ENCODE measurements at places on chromosomes 2 and 18.

DNA sequence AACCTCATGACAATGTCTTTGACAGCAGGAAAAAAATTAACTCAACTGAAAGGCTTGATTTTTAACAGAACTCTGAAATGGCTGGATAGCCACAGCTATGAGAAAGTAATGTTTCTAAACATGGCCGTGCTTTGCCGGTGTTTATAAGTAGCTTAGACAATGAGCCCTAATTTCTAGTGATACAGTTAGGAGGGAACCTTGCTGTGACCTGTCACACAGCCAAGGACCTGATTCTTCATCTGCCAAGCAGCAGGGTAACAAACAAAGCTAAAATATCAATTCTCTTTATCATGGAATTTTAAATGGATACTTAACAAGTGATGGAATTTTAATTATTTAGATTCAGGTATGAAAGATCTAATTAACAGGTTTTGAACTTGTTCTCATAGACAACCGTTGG is 24.3 kb upstream of the DYNC2LI1 start:
- DNase-seq: no peak

- peak; percentile 76 for DNase-seq
These were observed 37.5 kb upstream of the SLC38A11 start for GRCh38 chr2:164992818-164993217.

- no peak for DNase-seq
These were observed 244.9 kb downstream of the IRS1 start for GRCh38 chr2:226554701-226555100.

DNA sequence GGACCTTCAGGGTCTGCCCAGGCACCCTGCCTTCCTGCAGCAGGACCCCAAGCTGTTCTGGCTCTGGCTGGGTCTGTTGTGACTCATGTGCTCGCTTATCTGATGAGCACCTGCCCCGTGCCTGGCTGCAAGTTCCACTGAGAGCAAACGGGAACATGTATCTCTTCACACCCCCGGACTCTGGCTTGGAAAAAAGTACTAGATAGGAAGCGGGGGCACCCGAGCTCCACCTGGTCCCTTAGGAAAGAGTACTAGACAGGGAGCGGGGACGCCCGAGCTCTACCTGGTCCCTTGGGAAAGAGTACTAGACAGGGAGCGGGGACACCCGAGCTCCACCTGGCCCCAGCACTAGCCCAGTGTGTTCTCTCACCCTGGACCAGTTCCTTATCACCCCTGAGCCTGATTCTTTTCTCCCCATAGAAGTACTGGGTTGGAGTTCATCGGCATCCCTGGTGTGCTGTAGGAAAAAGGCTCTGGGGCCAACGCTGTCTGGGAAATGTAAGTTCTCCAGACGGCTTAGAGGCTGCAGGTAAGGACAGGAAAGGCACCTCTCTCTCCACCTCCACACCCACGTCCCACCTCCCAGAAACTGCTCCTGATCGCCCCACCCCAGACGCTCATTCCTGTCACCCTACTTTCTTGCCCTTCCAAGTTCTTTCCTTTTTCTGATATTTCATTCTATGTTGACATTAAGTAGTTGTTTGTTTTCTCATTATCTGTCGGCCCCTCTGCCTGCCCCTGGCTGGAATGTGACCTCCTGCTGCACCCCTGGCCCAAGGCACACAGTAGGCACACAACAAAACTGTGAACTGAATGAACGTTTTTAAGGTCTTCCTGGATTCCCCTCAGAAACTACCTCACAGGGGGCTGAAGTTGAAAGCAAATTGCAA is 40.2 kb downstream of the HDAC4 start:
- no peak for DNase-seq

- DNase-seq: no peak
These were observed 24.7 kb upstream of the ARL4C start for GRCh38 chr2:234521536-234521935.

DNA sequence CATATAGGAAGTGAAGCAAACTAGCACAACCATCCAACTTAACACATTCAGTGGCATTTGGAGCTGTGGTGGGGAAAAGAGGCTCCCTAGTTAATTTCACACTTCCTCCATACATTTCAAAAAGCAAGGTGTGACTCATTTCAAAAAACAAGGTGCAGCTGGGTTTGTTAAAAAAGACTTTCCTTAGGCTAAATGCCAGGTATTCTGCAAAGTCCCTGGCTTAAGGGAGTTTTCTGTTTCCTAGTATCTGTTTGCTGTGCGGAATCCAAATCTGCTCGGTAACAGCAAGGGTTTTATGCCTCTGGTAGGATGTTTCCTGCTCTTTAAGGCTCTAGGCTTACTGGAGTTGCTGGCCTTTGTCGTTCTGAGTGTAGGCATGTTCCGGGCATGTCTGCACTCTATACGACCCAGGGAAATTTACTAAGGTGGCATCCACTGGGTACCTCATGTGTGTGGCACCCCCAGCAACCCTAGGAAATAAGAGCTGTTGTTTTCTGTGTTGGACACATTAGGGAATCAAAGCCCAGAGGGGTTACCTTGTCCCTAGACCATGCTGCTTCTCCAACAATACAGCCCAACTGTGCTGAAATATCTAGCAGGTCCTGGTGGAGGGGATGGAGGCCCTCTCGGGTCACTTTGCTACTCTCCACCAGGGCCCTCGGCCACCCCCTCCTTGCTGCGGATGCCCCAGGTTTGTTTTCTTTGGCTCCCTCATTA is 634 bp upstream of the MSGN1 start:
- no peak for DNase-seq

GRCh38 chr2:69625078-69625795 is 18.3 kb downstream of the AAK1 start:
- no peak for DNase-seq

GRCh38 chr2:119422360-119423107 is 9.1 kb upstream of the TMEM37 start:
- DNase-seq: no peak

- DNase-seq: no peak
These were observed 68.8 kb upstream of the SERTAD2 start for GRCh38 chr2:64722291-64723044.
